ENCODE measurements at places on chromosomes 5 and 9. TPM values are rescaled to one million over a fixed set of nuclear protein-coding genes. Genes with fewer than 3 reads are reported as not detected.

- DNase-seq = no peak
These were observed 706.6 kb downstream of the EFNA5 start for GRCh38 chr5:106964132-106964531.

GRCh38 chr9:74742191-74742790, 145.4 kb downstream of the TRPM6 start:
- DNase-seq = no peak

DNA sequence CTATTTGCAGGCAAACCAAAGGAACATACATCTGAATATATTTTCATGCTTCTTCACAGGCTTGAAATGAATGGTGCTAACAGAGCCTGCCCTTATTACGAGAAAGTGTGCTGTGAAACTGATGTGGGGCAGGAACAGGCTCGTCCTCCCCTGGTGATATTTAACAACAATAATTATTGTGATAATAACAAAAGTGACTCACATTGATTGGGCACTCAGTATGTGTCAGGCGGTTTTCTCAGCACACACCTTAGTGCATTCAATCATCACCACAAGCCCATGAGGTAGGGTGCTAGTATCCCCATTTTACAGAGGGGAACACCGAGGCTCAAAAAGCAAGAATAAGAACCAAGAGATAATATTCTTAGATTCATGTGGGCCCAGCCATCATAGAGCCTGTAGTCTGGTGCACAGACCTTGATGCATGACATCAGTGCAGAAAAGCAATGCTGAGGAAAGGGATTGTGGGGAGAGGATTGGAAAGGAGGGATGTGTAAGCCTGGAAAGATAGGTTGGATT, 18.1 kb upstream of the BOD1 start:
- DNase-seq = no peak

DNA sequence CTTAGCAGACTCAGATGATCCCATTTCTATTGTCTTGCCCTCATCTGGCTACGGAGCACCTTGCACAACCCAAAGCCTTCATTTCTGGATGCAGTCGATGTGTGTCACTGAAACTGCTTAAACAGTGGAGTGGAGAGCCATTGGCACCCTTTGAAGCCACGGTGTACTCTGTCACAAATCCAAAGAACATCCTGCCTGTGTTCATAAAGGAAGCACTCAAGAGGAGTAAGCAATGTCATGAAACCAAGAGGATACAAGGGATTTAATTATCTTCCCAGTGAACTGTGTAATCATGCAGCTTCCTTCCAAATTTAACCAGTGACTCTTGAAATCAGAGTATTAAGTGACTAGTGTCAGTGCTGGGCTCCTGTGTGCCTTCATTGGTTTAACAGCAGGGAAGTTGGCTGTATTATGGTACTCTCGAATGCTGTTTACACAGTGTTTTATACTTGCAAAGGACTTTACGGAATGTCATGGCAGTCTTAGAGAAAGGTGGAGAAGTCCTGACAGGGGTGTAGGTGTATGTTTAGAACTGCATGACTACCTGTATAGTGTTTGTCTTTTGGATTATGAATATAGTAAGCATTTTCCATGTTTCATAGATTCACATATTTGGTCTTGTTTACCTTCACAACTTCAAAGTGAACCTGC, 41.9 kb downstream of the CD180 start:
- no peak for DNase-seq

DNA sequence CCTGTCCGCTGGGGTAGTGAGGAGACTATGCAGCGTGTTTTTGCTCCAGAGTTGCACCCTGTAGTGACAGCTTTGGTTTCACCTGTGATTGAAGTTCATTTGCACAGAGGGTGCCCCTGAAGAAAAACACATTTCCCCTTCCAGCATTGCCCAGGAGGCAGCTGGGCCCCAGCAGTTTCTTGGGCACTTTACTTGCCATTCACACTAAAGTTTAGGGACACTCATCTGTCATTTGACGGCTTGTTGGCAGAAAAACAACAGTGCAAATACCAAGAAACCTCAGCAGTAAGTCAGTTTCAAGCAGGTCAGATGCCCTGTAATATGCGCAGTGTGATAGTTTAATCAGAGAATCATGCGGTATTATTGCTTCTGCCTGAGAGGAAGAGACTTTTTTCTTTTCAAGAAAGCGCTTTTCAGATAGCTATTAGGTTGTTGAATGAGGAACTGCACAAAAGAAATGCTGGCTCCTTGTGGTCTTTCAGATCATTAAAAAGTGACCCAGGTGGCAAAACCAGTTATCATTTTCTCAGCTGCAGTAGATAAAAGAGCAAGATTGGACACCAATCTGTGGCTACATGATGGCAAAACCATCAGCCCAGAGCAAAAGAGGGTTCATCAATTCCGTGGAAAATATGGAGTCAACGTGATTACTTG, 136.2 kb upstream of the PUM3 start:
- DNase-seq = no peak

DNA sequence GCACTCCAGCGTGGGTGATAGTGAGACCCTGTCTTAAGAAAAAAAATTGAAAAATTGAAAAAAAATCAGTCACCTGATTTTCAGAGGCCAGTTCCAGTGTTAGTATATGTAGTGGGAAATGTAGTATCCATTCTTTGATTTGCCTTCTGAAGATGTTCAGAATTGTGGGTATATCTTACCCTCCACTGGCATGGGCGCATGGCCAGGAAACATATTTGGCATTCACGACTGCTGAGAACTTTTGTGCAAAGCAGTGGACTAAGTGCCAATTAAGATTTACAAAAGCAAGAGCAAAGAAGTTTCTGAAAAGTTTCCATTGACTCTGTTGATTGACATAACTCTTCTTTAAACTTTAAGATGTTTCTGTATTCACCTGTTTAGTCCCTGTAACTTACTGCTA, 2.4 kb downstream of the CAVIN4 start:
- DNase-seq = no peak

GRCh38 chr9:120750421-120750820, 36.2 kb upstream of the MEGF9 start:
- DNase-seq = no peak

- peak; percentile 85 for DNase-seq
These were observed at the start of gene RNF180 for GRCh38 chr5:64165500-64166200. Gene RNF180 (plus strand): TSS chr5:64165843. CDS start chr5:64200808, 34,965 bp downstream.

GRCh38 chr9:112119225-112120029, 55.7 kb downstream of the SUSD1 start:
- DNase-seq = no peak

GRCh38 chr9:121551985-121552753, 52.5 kb upstream of the GGTA1 start:
- no peak for DNase-seq

The GOLM1 gene
- 22.4 TPM for total RNA-seq

The FRMD3 gene
- 5.1 TPM for total RNA-seq

The NLN gene
- 17.6 TPM for total RNA-seq

Data from posterior vena cava (tissue), 2 donors.